Activated CD4-positive, alpha-beta T cell treated with anti-CD3 and anti-CD28 coated beads for 36 hours (primary cell): ENCODE measurements at places on chromosomes 1 and 21. TPM values are rescaled to one million over a fixed set of nuclear protein-coding genes. Genes with fewer than 3 reads are reported as not detected.

Gene SLAMF9
- not detected for total RNA-seq

Gene CHIA
- total RNA-seq = not detected

Gene ITLN2
- not detected for total RNA-seq

Gene SAMD11
- not detected for total RNA-seq

Gene FCRLB
- total RNA-seq = not detected

Gene S100A8
- total RNA-seq = not detected

Gene NFASC
- total RNA-seq = 0.48 TPM

Gene LAMB3
- total RNA-seq = 3.1 TPM

Gene AQP10
- not detected for total RNA-seq

Gene MTARC1
- total RNA-seq = not detected

- H3K27me3 ChIP-seq = no peaks in the 10 kb centered on the region
- DNase-seq = no peak
- peaks cover 5% of the 10 kb centered on the region for H3K36me3 ChIP-seq
- H3K27ac ChIP-seq = no peak overlapping the region
These were observed 82.6 kb downstream of the GPR161 start for GRCh38 chr1:168054117-168054516.

DNA sequence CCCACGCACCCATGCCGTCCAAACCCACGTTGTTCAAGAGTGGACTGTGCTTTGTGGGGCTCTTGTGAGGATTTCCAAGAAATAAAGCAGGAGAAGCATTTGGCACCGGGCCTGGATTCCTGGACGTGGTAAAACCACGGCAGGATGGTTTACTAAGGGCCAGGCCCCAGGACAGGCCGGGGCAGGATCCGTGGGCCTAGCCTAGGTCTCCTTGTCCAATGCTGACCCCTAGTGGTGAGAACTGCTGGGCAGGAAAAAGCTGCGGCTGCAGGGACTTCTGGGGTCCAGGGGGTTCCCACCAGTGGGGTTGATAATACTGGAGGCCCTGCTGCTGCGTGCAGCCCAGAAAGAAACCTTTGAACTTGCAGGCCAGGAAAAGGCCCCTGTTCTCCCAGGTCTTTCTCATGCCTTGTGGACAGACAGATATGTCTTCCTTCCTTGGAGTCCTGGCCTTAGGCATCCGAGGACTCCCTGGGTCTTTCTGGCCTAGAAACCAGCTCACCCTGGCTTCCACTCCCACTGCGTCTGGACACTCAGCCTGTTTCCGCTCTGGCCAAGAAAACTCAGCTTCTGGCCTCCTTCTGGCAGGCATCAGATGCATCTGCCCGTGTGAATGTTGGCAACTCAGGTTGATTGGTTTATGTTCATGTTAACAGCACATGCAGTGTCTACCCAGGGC lies 106.9 kb upstream of the TMEM51 start:
- H3K4me3 ChIP-seq = no peak overlapping the region
- DNase-seq = peak; percentile 76
- H3K27ac ChIP-seq = no peak overlapping the region
- H3K27me3 ChIP-seq = no peaks in the 10 kb centered on the region
- no peaks in the 10 kb centered on the region for H3K36me3 ChIP-seq
- no peaks in the 10 kb centered on the region for H3K4me1 ChIP-seq

DNA sequence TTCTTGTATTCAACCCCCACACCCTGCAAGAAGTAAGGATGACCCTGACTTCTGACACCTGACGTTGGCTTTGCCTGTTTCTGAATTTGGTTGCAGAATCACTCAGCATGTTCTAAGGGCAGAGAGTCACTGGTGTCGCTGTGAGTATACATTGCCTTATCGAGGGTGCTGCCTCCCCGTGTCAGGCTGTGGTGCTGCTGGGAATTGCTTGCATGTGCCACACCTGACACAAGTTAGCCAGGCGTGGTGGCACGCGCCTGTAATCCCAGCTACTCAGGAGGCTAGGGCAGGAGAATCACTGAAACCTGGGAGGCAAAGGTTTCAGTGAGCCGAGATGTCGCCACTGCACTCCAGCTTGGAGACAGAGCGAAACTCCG lies 45.9 kb downstream of the WDR4 start:
- H3K36me3 ChIP-seq = peaks cover 13% of the 10 kb centered on the region
- H3K27me3 ChIP-seq = peaks cover 3% of the 10 kb centered on the region
- peak; percentile 85 for DNase-seq
- peak overlapping the region; percentile 55 for H3K27ac ChIP-seq
- H3K4me3 ChIP-seq = peak overlapping the region; percentile 39

DNA sequence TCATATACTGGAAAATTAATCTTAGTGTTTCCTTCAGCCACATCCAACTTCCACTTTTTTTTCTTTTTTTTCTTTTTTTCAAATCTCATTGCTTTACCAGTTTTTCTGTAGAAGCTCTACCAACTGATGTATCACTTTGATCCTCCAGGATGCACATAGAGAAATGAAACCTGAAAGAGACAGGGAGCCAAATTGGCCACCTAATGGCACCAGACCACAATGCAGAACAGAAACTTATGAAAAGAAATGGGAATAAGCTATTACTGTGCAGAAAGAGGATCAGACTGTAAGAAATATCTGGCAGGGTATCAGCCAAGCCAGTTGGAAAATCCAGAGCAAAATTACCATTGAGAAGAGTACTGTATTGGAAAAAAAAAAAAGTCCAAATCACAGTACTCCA lies 1514.2 kb downstream of the MRPL39 start:
- H3K27ac ChIP-seq = no peak overlapping the region
- no peaks in the 10 kb centered on the region for H3K36me3 ChIP-seq
- H3K4me3 ChIP-seq = no peak overlapping the region
- H3K4me1 ChIP-seq = no peaks in the 10 kb centered on the region
- H3K27me3 ChIP-seq = no peaks in the 10 kb centered on the region

DNA sequence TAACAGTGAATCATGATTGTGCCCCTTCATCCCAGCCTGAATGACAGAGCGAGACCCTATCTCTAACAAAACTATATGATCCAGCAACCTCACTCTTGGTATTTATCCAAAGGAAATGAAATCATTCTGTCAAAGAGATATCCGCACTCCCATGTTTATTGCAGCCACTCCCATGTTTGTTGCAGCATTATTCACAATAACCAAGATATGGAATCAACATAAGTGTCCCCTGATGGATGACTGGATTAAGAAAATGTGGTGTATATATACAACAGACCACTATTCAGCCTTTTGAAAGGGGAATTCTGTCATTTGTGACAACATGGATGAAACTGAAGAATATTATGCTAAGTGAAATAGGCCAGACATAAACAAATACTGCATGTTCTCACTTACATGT lies 44.4 kb downstream of the TRMT1L start:
- no peaks in the 10 kb centered on the region for H3K27me3 ChIP-seq
- no peak overlapping the region for H3K27ac ChIP-seq
- H3K4me3 ChIP-seq = no peak overlapping the region
- no peak for DNase-seq
- peaks cover 2% of the 10 kb centered on the region for H3K36me3 ChIP-seq

DNA sequence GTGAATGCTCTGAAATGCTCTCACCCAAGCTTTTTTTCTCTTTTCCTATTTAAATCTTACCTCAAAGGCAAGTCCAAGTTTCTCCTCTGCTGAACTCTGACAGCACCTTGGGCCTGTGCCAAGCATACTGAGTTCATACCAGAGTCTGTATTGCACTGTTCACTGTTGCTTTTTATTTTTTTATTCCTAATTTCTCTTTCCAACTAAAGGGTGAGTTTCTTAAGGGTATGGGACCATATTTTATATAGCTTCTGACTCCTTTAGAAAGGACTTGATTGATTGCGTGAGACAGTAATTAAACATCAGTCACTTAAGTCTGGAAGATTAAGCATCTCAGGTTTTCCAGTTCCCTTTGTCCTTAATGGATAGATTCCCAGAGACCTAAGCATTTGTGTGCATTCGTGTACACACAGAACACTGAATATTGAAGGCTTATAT lies 69.9 kb downstream of the CACHD1 start:
- H3K27ac ChIP-seq = peak overlapping the region; percentile 89
- H3K4me1 ChIP-seq = peaks cover 49% of the 10 kb centered on the region
- no peaks in the 10 kb centered on the region for H3K27me3 ChIP-seq
- H3K36me3 ChIP-seq = no peaks in the 10 kb centered on the region
- peak; percentile 17 for DNase-seq

DNA sequence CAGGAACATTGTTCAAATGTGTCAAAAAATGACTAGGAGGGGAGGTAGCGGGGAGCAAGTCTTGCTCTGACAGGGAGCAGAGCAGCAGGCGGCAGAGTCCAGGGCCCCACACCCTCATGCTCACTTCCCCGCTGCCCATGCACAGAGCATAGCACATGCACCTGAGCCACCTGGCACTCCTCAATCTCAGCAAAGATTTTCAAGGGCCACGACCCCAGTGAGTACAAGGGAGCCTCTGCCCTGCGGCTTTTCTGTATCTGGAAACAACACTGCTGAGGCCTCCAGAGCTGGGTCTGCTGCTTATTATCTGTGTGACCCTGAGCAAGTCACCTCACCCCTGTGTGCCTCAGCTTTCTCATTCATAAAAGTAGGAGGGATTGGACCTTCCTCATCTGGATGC lies 1.1 kb upstream of the GJB3 start:
- H3K27ac ChIP-seq = no peak overlapping the region
- H3K4me3 ChIP-seq = no peak overlapping the region
- peaks cover 25% of the 10 kb centered on the region for H3K27me3 ChIP-seq
- H3K36me3 ChIP-seq = no peaks in the 10 kb centered on the region
- DNase-seq = no peak

DNA sequence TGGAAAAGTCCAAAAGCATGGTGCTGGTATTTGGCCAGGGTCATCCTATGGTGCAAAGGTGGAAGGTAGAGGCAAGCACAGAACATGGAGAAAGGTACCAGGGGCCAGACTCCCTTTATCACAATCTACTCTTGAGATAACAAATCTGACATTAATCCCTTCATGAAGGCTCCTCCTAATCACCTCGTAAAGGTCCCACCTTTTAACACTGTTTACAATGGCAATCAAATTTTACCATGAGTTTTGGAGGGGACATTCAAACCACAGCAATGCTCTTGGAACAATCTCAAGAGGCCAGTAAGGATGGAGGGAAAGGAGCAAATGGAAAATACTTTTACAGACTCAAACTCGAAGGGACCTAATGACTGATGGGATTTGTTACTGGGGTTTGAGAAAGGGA lies 6.1 kb downstream of the PTPN14 start:
- H3K36me3 ChIP-seq = no peaks in the 10 kb centered on the region
- no peak overlapping the region for H3K27ac ChIP-seq
- H3K4me3 ChIP-seq = no peak overlapping the region
- DNase-seq = no peak
- H3K4me1 ChIP-seq = no peaks in the 10 kb centered on the region

- DNase-seq = no peak
- H3K36me3 ChIP-seq = no peaks in the 10 kb centered on the region
- H3K4me3 ChIP-seq = no peak overlapping the region
- H3K27ac ChIP-seq = no peak overlapping the region
These were observed 393.3 kb downstream of the NPHP4 start for GRCh38 chr1:5598824-5599395.

DNA sequence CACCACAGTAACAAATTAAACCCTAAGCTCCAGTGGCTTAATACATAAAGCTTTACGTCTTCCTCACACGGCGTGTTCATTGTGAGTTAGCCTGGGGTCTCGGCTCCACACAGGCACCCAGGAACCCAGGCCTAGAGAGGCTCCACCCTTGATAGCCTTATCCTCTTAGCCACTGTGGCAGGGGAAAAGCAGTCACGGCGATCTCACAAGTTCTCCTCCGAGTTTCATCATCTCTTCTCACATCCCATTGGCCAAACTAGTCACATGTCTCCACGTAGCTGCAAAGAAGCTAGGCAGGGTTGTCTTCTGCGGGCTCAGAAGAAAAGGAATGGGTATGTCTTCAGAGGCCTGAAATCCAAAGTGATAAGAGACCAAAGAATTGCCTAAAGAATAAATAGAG lies 122.3 kb upstream of the GRIK3 start:
- peaks cover 14% of the 10 kb centered on the region for H3K27me3 ChIP-seq
- no peaks in the 10 kb centered on the region for H3K4me1 ChIP-seq
- H3K27ac ChIP-seq = no peak overlapping the region
- H3K36me3 ChIP-seq = no peaks in the 10 kb centered on the region
- no peak for DNase-seq
- H3K4me3 ChIP-seq = no peak overlapping the region

DNA sequence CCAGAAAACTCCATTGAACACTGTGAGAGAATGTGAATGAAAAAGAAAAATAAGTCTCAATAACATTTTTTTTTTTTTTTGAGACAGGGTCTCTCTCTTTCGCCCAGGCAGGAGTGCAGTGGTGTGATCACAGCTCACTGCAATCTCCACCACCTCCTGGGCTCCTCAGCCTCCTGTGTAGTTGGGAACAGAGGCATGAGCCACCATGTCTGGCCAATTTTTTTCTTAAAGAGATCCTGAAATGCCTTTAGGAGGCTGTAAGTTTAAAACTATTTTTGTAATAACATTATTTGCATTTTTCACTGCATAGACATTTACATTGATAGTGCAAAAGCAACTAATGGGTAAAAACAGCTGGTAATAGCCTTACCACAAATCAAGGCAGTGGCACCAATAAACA lies 35.3 kb downstream of the GDAP2 start:
- no peak overlapping the region for H3K4me3 ChIP-seq
- H3K27ac ChIP-seq = no peak overlapping the region
- DNase-seq = no peak
- H3K27me3 ChIP-seq = no peaks in the 10 kb centered on the region
- peaks cover 14% of the 10 kb centered on the region for H3K36me3 ChIP-seq
- peaks cover 2% of the 10 kb centered on the region for H3K4me1 ChIP-seq

GRCh38 chr1:2632561-2633361 lies at the start of gene MMEL1:
Gene MMEL1, minus strand, starts transcription at chr1:2633016. Its CDS starts 3,532 bp downstream, at chr1:2629484.
- peaks cover 2% of the 10 kb centered on the region for H3K4me1 ChIP-seq
- H3K36me3 ChIP-seq = no peaks in the 10 kb centered on the region
- H3K27me3 ChIP-seq = peaks cover 19% of the 10 kb centered on the region
- no peak within 1 kb of the TSS for H3K4me3 ChIP-seq
- H3K27ac ChIP-seq = no peak within 1 kb of the TSS
- DNase-seq = peak; percentile 46

DNA sequence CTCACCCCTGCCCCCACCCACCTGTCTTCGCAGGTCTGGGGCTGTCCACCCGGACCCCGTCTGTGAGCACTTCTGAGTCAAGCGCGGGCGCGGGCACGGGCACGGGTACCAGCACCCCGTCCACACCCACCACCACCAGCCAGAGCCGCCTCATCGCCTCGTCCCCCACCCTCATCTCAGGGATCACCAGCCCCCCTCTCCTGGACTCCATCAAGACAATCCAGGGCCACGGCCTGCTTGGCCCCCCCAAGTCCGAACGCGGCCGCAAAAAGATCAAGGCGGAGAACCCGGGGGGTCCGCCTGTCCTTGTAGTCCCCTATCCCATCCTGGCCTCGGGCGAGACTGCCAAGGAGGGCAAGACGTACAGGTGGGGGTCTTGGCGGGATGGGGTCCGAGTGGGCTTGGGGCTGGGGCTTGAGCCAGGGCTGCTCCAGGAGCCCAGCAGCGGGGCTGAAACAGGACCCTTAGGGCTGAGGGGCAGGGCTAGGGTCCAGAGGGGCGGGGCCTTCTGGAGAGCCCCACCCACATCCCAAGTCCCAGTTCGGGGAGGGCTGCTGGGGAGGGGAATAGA lies 23.9 kb downstream of the ZNF362 start:
- DNase-seq = no peak
- H3K27ac ChIP-seq = no peak overlapping the region
- no peak overlapping the region for H3K4me3 ChIP-seq
- no peaks in the 10 kb centered on the region for H3K4me1 ChIP-seq
